ENCODE measurements at places on chromosomes 5 and 9.

DNA sequence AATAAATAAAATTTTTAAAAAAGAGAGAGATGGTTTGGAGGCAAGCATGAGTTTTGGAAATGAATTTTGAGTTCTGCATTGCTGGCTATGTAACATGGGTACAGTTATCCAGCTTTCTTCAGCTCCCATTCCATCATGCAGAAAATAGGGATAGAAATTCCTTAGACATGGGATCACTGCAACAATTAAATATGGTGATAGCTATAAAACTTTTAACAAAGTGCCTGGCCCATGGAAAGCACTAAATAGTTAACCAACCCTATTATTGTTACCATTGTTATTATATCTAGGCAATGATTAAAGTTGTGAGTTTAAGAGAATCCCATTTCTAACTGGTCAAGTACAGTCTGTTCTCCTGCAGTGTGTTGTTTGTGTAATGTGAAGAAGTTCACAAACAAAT lies 115.4 kb upstream of the GAS1 start:
- no peak for DNase-seq

- no peak for DNase-seq
Measured at GRCh38 chr9:108844391-108844790, 11.4 kb downstream of the ACTL7B start.

GRCh38 chr5:156707750-156708149 lies 142.3 kb upstream of the PPP1R2B start:
- DNase-seq, result no peak

GRCh38 chr9:135253305-135254004 lies 166.0 kb downstream of the OLFM1 start:
- DNase-seq, result no peak

- no peak for DNase-seq
Measured at GRCh38 chr5:78534148-78534904, 114.2 kb downstream of the LHFPL2 start.

- DNase-seq, result no peak
Measured at GRCh38 chr5:53099546-53099945, 10.0 kb downstream of the MOCS2 start.

GRCh38 chr9:75666856-75667554 lies 223.5 kb upstream of the PCSK5 start:
- no peak for DNase-seq

DNA sequence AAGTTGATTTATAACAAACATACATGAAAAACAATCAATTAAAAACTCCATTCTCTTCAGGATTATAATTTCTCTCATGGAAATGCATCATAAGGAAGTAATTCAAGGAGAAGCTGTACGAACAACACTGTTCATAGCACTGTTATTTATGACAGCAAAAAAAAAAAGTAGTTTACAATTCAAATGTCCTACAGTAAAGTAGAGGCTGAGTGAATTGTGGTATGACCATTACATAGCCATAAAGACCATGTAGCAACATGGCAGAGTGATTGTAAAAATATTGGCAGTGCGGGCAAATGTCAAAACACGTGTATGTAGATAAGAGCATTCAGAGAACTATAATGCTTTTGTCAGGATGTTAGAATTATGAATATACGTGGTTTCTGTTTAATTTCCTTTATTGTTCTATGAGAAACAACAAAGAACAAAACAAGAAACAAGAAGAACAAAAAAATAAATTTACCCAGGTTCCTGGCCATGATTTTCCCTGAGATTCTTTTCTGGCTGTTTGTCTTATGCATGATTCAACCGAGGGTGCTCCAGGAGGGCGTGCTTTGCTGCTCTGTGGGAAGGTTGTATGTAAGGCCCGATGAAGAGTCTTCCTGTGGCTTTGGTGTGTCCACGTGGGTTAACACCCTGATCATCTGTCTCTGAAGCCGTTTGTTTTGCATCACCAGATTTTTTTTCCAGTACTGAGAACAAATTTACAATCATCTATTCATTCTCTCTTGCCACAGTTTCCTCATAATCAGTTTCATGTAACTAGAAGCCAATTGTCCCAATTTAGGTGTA lies 28.8 kb downstream of the GCNT4 start:
- DNase-seq, result peak; percentile 9

- no peak for DNase-seq
Measured at GRCh38 chr5:82151662-82152061, 126.5 kb downstream of the RPS23 start.

DNA sequence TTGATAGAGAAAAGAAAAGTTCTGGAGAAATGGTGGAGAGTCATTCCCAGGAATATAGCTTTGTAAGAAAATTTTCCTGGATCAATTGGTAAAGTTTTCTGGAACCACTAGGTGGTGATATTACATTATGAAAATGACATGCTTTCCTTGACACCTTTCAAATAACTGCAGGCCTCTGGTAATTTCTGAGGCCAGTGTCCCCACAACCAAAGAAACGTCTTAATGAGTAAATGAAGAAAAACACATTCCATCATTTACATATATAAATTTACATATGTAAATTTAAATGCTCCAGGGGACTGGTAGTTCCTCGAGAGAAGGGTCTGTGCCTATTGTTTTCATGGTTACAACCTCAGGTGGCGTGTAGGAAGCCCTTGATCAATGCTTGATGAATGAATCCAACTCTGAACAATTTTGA lies 17.2 kb upstream of the RGS3 start:
- no peak for DNase-seq

GRCh38 chr9:113503131-113503541 lies 39.6 kb downstream of the RGS3 start:
- no peak for DNase-seq

DNA sequence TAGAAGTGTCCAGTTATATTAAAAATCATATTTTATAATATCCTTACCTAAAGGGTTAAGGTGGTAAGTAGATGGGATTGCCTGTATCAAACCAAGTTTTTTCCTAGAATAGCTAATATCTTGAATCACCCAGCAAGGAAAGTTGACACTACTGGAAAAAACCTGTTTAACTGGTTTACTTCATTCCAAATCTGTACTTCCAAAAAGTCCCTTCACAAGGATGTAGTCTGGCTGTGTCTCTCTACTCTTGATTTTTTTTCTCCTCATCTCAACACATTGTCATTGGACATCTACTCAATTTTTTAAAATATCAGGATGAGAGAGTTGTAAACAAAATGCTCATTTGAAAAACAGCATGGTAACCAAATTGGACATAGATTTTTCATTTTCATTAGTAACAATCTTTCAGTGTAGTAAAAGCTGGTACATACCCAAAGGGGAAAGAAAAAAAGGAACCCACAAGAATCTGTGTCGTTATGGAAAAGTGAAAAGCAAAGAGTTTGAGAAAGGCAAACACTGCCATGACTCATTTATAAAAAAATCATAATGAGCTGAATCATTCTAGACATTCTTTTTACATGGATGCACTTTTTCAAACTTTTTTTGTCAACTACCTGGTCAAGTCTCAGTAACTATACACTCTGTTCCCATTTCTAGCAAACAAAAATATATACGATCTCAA lies 173.5 kb downstream of the GLIS3 start:
- DNase-seq, result no peak

- DNase-seq, result no peak
Measured at GRCh38 chr5:58666598-58667581, 84.0 kb downstream of the RAB3C start.

- DNase-seq, result no peak
Measured at GRCh38 chr5:64100203-64100602, 65.4 kb upstream of the RNF180 start.

- no peak for DNase-seq
Measured at GRCh38 chr9:8408575-8409190, 609.1 kb upstream of the DMAC1 start.

DNA sequence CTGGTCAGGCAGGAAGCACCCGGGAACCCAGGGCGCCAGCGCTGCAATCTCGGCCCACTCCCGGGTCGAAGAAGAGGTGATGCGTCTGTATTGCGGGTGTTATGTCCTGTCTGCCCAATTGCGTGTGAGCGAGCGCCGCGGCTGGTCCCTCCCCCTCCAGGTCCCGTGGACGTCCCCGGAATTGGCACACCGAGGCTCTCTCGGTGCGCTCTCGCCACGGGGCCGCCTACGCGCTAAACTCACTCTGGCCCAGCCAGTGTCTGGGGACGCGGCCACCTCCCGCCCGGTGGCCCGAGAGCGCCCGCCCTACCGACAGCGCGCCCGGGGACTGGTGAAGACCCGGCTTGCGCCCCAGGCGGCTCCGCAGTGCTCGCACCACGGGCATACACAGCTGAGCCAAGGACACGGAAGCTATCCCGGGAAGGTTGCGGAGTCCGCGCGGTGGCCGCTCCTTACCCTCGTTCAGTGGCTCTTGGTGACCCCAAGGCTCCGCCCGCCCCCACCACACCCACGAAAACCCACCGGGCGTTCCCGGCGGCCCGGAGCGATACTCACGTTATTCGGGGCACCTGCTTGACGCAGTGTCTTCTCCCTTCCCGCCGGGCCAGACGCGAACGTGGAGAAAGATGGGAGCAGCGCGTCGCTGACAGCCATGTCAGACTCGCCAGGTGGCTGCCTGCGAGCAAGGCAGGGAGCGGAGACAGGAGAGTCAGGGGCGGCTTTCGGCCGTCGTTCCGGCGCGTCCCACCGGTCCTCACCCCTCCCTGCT lies 1.0 kb downstream of the KLF4 start:
- no peak for DNase-seq

DNA sequence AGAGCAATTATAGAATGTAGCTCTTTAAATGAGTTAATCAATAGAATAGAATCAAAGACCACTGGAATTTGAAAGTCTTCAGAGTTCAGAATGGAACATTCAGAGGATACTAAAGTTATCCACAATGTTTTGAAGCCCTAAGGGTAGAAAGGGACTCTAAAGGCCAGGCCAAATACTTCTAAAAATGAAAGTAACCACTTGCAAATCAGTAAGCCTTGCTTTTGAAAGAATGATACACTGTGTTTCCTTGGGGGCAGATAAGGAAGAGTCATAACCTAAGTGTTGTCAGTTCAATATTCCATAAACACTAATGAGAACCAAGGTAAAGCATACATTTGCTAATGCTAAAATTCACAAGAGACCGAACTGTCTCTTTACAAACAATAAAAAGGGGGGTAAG lies 813.5 kb downstream of the PTPRD start:
- DNase-seq, result no peak

DNA sequence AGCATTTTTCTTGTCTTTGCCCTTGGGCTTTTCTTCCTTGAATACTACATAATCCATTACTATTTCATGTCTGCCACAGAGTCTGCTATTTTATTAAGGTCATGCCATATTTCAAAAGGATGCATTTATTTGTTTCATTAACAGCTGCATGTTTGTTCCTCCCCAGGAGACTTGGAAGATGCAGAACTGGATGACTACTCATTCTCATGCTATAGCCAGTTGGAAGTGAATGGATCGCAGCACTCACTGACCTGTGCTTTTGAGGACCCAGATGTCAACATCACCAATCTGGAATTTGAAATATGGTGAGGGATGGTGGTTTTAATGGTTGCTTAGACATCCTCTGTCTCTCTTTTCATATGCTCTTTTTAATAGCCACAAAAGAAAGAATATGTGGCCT lies 4.0 kb downstream of the IL7R start:
- DNase-seq, result no peak

GRCh38 chr9:123450996-123451395 lies 95.0 kb downstream of the CRB2 start:
- no peak for DNase-seq

- DNase-seq, result peak; percentile 7
Measured at GRCh38 chr5:149646564-149646963, 65.3 kb downstream of the ARHGEF37 start.

GRCh38 chr5:7983433-7983832 lies 114.5 kb downstream of the MTRR start:
- DNase-seq, result no peak

GRCh38 chr5:92064993-92065392 lies 681.9 kb upstream of the ARRDC3 start:
- DNase-seq, result no peak

- DNase-seq, result no peak
Measured at GRCh38 chr5:107063511-107063910, 607.2 kb downstream of the EFNA5 start.

DNA sequence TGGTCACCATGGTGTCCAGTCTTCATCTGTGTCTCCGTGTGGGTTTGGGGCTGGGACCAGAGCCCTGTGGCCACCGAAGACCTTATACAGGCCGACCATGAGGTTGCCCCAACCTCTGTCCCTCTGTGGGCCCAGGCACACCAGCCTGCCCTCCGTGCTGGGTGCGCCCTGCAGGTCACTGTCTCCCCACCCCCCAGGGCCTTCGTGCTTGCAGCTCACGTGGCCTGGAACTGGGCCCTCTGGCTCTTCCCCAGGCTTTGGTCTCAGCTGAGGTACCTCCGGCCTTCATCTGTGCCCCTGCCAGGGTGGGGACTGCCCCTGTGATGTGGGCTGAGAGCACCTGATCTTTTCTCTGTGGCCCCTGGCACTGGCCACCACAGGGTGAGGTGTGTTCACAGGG lies 92.1 kb downstream of the RXRA start:
- no peak for DNase-seq

- DNase-seq, result no peak
Measured at GRCh38 chr9:107749787-107750444, 260.3 kb upstream of the KLF4 start.

GRCh38 chr9:125652759-125653158 lies 54.2 kb downstream of the MAPKAP1 start:
- DNase-seq, result no peak

DNA sequence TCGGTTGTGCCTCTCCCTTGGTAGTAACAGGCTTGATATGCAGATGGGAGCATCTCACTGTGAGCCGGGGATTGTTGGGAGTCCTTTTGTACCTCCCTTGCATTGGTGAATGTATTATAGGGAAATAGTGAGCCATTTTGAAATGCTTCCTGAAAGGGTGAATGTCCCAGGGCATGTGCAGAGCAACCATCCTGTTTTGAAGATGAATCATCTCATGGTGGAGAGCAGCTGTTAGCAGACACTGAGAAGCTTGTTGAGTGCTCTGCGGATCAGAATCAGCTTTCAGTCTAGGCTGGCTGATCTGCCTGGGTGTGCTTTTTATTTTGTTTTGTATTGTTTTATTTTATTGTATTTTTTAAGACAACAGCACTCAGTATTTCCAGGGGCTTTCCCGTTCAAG lies 29.7 kb downstream of the SLC36A1 start:
- DNase-seq, result no peak

GRCh38 chr5:103706939-103707682 lies 144.5 kb upstream of the NUDT12 start:
- DNase-seq, result no peak

DNA sequence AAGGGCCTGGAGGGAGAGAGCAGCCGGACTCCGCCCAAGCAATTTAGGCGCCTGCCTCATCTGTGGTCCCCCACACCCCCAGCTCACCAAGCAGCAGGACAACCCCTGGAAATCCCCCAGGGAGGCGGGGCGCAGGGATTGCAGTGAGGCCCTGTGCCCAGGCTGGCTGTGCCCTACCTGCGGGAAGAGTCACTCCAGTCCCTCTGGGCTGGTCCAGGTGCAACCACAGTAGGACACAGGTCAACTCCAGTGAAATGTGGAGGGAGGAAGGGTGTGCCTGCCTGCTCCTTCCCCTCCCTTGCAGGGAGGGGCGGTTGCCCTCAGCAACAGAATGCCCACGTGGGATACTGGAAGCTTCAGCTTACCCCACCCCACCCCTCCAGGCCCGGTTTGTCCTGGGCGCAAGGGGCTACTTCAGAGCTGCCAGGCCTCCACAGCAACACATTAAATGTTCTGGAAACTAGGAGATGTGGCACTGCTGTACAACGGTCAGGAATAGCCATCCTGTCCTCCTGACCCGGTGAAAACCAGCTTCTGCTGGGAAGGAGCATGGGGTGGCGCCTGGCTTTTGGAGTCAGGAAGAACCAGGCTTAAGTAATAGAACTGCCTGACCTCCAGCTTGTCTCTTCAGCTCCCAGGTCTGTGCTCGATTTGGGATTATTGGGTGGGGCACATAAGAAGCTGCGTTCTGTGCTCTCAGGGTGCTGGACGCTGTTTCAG lies 22.5 kb downstream of the ABO start:
- DNase-seq, result no peak

GRCh38 chr5:68395926-68396511 lies 180.5 kb downstream of the PIK3R1 start:
- DNase-seq, result no peak

Measured in activated CD4-positive, alpha-beta T cell treated with anti-CD3 and anti-CD28 coated beads for 4 hours (primary cell).